CD4-positive, alpha-beta memory T cell (primary cell): ENCODE measurements at places on chromosomes 4 and X. TPM values are rescaled to one million over a fixed set of nuclear protein-coding genes. Genes with fewer than 3 reads are reported as not detected.

Gene SMIM10L2A
- 2.8 TPM for total RNA-seq

Gene CASP6
- 16.5 TPM for total RNA-seq

Gene VCX
- not detected for total RNA-seq

Gene RPS6KA6
- 0.39 TPM for total RNA-seq

- no peak for DNase-seq
These were observed 38.3 kb downstream of the DCLK2 start for GRCh38 chr4:150116506-150116905.

GRCh38 chr4:186149872-186150271 lies 41.5 kb upstream of the CYP4V2 start:
- DNase-seq = no peak

- no peak for DNase-seq
These were observed 2.1 kb downstream of the COPS4 start for GRCh38 chr4:83036991-83037665.

DNA sequence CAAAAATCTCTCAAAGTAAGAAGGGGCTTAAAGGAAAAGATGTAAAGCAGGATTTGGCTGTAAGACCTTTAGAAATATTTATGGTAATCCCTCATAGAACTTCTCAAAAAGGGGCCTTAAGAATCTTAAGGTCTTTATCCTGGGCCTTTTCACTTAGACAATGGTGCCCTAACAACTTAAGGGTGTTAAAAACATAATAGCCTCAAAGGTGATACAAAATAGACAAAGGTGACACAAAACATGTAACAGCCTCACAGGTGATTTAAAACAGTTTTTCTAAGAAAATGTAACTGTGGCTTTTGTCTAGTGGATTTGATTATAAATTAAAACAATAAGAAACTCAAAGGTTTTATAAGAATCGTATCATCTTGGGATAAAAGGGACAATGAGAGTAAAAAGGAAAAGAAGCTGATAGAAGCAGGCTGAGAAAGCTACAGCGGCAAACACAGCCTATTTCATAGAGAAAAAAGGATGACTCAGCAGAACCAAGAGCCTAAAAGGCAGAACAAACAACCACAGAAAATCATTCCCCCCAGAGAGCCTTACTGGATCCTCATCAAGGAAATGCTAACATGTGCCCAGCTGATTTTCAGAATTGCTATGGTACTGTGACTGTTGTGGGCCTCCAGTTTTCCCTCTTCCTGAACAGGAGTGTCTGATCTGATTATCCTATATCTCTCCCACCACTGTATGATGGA lies 164.3 kb downstream of the STPG2 start:
- no peak for DNase-seq

DNA sequence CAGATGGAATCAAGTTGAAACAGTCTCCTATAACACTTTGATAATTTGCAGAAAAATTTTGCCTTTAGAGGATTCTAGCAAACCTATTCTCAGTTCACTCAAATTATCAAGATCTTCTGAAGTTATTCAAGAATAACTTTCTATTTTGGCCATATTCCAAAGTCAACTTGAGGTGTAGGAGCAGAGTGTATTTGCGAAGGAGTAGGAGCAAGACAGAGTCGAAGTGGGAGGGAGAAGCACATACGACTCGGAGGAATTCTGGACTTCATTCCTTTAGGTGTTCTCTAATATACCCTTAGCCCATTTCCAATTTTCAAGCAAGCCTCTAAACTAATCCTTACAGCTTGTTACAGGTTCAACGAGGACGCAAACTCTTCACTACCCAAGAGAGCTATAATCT lies 252.9 kb downstream of the GPM6A start:
- no peak for DNase-seq

- DNase-seq = no peak
These were observed 18.2 kb upstream of the VCX2 start for GRCh38 chrX:8189096-8189830.

DNA sequence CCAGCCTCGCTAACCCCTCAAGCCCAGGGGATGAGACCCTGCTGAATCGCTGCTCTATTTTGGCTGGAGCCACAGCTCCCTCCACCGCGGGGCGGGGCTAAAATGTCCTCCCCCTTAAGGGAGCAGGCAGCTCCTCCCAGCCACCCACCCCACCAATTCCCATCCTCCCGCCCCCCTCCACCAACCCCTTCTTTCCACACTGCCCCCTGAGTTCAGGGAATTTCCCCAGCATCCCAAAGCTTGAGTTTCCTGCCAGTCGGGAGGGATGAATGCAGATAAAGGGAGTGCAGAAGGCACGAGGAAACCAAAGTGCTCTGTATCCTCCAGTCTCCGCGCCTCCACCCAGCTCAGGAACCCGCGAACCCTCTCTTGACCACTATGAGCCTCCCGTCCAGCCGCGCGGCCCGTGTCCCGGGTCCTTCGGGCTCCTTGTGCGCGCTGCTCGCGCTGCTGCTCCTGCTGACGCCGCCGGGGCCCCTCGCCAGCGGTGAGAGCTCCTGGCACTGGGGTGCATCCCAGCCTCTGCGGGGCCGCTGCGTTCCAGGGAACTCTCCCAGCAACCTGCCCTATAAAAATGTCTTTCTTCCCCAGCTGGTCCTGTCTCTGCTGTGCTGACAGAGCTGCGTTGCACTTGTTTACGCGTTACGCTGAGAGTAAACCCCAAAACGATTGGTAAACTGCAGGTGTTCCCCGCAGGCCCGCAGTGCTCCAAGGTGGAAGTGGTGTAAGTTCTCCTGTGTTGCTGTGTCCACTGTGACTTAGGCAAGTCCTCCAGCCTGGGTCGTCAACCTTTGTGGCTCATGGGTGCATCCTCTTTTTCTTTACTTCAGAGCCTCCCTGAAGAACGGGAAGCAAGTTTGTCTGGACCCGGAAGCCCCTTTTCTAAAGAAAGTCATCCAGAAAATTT lies at the start of gene CXCL6:
CXCL6 (plus strand) TSS at position 306 of the 907 bp plus-strand sequence; CDS start at position 379, 73 bp downstream.
- no peak for DNase-seq

GRCh38 chr4:75498041-75498440 lies 16.2 kb downstream of the RCHY1 start:
- DNase-seq = no peak

DNA sequence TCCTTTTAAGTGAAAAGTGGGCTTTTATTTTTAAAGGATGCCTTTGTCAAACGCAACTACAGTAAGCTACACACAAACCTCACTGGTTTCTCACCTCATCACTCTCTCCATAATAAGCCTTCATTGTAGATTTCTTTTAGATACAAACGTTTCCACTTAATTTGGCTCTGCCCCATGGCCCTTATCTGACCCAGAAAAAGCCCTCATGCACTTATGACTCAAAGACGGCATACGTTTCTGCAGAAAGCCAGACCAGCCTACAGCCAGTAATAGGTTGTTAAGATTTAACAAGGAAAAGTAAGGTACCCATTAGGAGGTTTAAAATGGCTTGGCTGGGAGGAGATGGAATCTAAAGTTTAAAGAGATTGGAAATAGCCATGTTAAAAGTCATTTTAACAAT lies 914.6 kb upstream of the INTU start:
- no peak for DNase-seq

- DNase-seq = no peak
These were observed 38.9 kb downstream of the WDR1 start for GRCh38 chr4:10077483-10078335.

DNA sequence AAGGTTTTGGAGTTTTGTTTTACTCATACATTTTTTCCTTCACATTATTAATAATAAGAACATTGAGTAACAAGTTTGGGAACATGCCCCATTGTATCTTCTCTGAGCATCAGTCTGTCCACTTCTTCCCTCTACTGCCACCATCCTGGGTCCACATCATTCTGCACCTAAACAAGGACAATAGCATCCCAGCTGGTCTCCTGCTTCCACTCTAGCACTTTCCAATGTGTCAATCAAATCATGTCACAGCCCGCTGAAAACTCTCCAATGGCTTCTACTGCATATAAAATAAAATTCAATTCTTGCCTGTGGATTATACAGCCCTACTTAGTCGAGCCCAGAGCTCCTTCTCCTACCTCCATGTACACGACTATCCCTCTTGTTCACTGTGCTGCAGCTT lies 66.8 kb upstream of the RBPJ start:
- no peak for DNase-seq

GRCh38 chr4:1226144-1226481 lies 22.8 kb downstream of the CTBP1 start:
- DNase-seq = no peak
